Esophagus squamous epithelium (tissue), 5 donors: ENCODE measurements at places on chromosomes 7 and 10. TPM values are rescaled to one million over a fixed set of nuclear protein-coding genes. Genes with fewer than 3 reads are reported as not detected.

The CRPPA gene
- 1.3 TPM for total RNA-seq

The MMRN2 gene
- 18.1 TPM for total RNA-seq

The SRRM3 gene
- 22.4 TPM for total RNA-seq

The NRG3 gene
- total RNA-seq: not detected

The BMPR1A gene
- total RNA-seq: 5.2 TPM

The CPA4 gene
- total RNA-seq: 12.3 TPM

The TUBAL3 gene
- total RNA-seq: not detected

The PNLIPRP3 gene
- total RNA-seq: 1.5 TPM

The C7orf57 gene
- 0.57 TPM for total RNA-seq

The C10orf53 gene
- total RNA-seq: not detected

The LRRTM3 gene
- not detected for total RNA-seq

The PTPRE gene
- 9.8 TPM for total RNA-seq

The FAM25G gene
- not detected for total RNA-seq

The CREM gene
- 21.5 TPM for total RNA-seq

The MYPN gene
- not detected for total RNA-seq

The MMD2 gene
- not detected for total RNA-seq

The FLNC gene
- total RNA-seq: 27.3 TPM
